ENCODE measurements at places on chromosomes 3 and 15. TPM values are rescaled to one million over a fixed set of nuclear protein-coding genes. Genes with fewer than 3 reads are reported as not detected.

The ZNF660 gene
- 1.4 TPM for total RNA-seq

The SENP8 gene
- total RNA-seq, result 1.3 TPM

The RTP4 gene
- total RNA-seq, result 2.0 TPM

The PLSCR5 gene
- total RNA-seq, result not detected

The XYLB gene
- 3.5 TPM for total RNA-seq

The CYP8B1 gene
- not detected for total RNA-seq

The LSAMP gene
- 0.10 TPM for total RNA-seq

The WDR93 gene
- total RNA-seq, result 0.10 TPM

The CFAP44 gene
- total RNA-seq, result 4.9 TPM

The ZNF774 gene
- total RNA-seq, result 0.98 TPM
